ENCODE measurements at places on chromosomes 3 and 15. TPM values are rescaled to one million over a fixed set of nuclear protein-coding genes. Genes with fewer than 3 reads are reported as not detected.

GRCh38 chr3:155418407-155418806, 124.9 kb upstream of the STRIT1 start:
- no peak for ATAC-seq

- ATAC-seq: no peak
These were observed 492.2 kb downstream of the CNTN3 start for GRCh38 chr3:74122281-74122680.

DNA sequence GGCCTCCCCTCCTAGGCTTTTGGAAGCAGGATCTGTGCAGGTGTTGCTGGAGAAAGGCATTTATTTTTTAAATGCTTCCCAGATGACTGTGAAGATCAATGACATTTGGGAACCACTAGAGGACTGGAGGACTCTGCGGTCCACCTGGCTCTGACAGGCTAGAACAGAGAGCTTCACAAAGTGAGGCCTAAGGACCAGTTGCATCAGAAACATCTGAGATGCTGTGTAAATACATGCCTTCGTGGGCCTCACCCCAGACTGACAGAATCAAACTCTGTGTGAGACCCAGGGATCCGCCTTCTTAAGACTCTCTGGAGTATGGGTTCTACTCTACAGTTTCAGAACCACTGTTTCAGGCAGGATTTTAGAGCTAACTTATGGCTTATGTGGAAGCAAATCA, 105.0 kb upstream of the ICE2 start:
- peak; percentile 16 for ATAC-seq

DNA sequence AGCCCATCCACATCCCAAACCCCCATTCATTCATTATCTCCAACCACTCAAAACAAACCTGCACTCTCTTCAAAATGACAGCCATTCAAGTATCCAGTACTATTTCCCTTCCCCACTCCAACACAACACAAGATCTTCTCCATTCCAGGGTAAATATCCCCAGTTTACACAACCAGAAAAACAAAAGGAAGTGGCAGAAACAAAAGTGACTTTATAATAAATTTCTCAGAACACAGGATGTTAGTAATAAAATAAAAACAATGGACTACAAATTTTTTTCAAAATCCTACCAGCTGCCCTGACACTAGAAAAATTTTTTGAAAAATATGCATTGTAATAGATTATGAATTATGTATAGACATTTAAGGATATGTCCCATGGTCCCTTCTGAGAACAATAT, 14.2 kb downstream of the CPA3 start:
- ATAC-seq: no peak

- no peak for ATAC-seq
These were observed 24.8 kb downstream of the CACNA1D start for GRCh38 chr3:53519065-53519709.

GRCh38 chr3:20905210-20905805, 719.3 kb upstream of the SGO1 start:
- no peak for ATAC-seq

- no peak for ATAC-seq
These were observed 664.4 kb upstream of the CBLB start for GRCh38 chr3:106533093-106533787.

DNA sequence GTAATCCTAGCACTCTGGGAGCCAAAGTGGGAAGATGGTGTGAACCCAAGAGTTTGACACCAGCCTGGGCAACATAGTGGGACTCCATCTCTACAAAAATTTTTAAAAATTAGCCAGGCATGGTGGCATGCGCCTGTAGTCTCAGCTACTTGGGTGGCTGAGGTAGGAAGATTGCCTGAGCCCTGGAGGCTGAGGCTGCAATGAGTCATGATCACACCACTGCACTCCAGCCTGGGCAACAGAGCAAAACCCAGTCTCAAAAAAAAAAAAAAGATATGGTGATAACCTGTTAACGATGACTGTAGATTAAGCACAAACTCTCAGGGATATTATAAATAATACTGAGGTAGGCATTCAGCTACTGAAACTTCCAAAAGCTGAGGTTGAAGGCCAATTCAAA, 107.5 kb downstream of the SLC49A4 start:
- no peak for ATAC-seq

DNA sequence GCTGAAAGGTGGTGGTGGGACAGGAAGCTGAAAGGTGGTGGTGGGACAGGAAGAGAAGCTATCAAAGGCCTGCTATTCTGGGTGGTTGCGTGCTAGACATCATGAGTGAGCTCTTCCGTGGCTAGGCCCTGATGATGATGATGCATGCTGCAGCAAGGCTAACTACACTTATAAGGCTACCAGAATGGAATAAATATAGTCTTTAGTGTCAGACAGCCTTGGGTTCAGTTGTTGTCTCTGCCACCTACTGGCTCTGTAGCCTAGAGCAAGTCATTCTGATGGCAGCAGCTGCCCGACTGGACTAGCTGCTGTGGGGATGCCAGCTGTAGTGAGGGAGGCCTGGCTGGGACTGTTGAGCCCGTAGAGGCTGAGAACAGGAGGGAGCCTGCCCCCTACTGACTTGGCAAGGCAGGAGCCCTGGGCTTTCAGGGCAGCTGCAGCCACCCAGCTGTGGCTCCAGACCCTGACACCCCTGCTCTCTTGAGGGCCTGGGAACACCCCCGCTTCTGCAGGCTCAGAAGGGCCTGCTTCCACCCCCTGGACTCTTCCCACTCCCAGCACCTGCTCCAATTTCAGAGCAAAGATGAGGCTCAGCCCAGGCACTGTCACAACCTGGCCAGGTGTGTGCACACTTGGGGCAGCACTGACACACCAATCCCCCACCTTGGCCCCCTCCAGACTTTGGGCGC, 21.4 kb upstream of the ZBED2 start:
- peak; percentile 79 for ATAC-seq

DNA sequence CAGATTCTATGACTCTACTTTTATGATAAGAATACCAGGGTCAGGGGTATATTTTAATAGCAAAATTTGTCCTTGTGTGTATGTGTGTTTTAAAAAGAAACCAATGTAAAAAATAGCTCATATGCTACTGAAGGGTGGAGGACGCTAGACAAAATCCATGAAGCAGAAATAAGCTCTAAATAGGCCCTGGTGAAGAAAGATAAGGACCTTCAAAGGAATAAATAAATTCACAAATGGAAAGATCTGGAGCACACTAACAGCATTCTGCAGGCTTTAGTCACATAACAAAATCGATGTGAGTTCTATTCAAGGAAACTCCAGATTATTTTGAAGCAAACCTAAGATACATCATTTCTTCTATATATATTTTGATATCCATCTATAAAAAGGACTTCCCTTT, 27.2 kb upstream of the ATP11B start:
- no peak for ATAC-seq

GRCh38 chr3:94185753-94186152, 122.9 kb downstream of the NSUN3 start:
- no peak for ATAC-seq

DNA sequence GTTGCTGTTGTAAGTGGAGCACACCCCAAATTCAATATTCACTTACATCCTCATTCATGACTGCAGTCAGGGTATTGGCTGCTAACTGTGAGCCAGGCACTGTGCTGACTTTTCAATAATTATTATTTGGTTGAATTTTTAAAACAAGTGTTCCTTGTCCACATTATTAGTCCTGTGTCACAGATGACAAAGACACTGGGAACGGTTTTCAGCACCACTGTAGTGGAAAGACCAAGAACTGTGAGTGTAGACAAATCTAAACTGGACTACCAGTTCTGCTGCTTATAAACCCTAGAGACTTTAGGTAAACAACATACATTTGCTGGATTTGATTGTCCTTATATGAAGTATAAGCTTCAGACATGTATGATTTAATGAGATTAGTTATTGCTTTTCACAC, 197.7 kb upstream of the ROBO2 start:
- ATAC-seq: no peak

- no peak for ATAC-seq
These were observed 221.4 kb downstream of the NR1D2 start for GRCh38 chr3:24166515-24166914.

GRCh38 chr3:38967693-38967989, 84.1 kb downstream of the SCN11A start:
- ATAC-seq: no peak

DNA sequence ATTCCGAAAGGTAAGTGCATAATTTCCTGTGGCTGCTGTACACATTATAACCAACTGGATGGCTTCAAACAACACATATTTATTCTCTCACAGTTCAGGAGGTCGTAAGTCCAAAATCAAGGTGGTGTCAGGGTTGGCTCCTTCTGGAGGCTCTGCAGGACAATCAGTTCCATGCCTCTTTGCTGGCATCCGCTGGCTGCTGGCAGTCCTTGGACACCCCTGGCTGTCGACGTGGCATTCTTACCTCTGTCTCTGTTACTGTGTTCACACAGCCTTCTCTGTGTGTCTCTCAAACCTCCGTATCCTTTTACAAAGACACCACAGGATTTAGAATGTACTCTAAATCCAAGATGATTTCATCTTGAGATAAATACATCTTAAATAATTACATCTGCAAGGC, 398.8 kb upstream of the ATP10A start:
- ATAC-seq: no peak

DNA sequence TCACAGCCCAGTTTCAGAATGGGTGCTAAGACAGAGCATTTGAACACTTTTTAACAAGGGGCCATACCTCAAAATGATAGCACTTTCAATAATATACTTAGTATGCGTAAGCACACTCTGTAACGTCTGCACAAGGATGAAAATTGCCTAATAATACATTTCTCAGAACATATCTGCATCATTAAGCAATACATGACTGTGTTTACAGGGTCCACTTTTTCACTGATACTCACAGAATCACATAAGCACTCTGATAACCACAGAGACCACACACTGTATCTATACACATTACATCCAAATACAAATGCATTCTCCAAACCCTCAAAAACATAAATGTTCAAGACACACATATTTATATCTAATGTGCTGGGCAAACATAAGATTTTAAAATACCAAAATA, 79.8 kb downstream of the NR1I2 start:
- no peak for ATAC-seq

- no peak for ATAC-seq
These were observed 32.0 kb downstream of the ATG7 start for GRCh38 chr3:11304175-11304574.

GRCh38 chr3:46673151-46674030, 20.1 kb downstream of the ALS2CL start:
- ATAC-seq: no peak

DNA sequence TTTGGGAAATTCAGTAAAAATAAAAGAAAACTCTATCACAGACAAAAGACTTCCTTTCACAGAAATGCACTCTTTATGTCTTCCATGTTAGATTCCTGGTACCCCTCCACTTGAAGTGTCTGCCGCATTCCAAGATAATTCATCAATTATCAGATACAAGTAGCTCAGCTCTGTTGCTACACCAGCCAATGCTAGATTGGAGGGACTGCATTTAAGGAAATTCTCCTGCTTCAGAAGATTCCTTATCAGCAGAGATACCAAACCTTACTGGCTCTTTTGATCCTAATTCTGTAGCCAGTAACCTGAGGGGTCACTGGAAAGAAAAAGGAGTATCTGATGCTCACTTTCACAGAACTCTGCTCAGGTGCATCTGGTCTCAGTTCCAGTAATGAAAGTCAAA, 63.9 kb downstream of the TM4SF4 start:
- ATAC-seq: no peak

- ATAC-seq: no peak
These were observed 49.3 kb upstream of the TRPM1 start for GRCh38 chr15:31150732-31151231.

GRCh38 chr3:176928582-176928931, 268.7 kb downstream of the TBL1XR1 start:
- ATAC-seq: no peak

DNA sequence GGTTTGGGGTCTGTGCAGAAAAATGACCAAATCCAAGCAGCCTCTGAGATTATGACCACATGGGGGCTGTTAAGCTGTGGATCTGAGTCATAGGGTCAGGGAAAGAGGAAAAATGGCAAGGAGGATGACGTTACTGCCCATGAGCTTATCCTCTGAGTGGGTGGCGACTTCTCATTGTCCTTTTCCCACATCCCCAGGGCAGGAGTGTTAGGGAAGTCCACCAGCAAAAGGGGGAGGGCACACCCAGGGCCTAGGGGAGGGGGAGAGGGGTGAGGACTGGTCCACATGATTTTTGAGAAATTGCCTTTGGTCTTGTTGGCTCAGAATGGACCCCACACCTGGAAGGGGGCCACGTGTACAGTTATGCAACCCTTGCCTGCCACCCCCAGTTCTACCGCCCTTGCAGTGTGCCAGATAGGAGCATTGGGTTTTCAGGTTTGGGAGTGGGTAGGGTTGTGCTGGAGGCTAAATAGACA, 2.6 kb downstream of the CD276 start:
- ATAC-seq: no peak

GRCh38 chr3:112001526-112001925, 2.8 kb downstream of the TAGLN3 start:
- peak; percentile 55 for ATAC-seq

DNA sequence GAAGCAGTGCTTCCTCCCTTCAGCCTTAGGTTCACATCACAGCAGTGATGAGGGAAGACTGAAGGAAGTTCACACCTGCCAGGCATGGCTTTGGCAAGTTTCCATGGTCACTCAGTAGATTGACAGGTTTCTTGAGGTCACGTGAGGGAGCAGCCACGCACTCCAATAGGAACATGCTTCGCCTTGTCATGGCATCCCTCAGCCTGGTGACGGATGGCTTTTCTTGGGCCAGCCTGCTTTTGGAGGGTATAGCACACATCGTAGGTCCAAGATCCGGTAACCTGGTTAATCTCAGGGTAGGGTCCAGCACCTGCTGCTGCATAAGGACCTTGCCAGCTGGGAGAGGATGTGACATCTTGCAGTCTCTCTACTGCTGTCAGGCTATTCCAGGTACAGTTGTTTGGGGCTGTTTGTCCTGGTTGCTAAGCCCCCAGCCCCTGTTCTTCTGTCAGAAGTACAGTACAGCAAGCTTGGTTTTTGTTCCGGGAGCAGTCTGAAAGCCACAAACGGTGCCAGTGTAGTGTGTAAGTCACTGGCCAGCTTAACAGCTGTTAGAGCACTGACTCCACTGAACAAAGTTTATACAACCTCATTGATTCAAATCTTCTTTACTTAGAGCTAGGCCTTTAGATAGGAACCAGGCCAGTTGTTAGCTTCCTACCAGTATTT, 42.3 kb downstream of the PSMD6 start:
- ATAC-seq: no peak

DNA sequence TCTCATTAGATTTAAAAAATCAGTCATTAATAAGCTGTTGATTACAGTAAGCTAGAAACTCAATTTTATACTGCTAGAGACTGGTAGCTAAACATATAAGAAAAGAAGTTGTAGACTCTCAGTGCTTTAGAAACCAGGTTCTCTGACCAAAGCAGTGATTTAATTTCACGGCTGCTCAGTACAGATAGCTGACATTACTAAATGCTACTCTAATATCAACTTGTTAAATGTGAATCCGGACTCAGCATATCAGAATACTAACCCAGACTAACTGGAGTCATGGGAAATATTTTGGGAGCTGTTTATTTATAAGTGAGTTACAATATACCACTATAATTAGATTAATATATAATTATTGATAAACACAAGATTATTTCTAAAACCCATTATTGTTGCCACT, 80.4 kb downstream of the NEDD4 start:
- ATAC-seq: no peak

- no peak for ATAC-seq
These were observed 409.8 kb downstream of the TBL1XR1 start for GRCh38 chr3:176787506-176787905.

The TPRG1 gene
- 6.0 TPM for total RNA-seq

The THBS1 gene
- total RNA-seq: 0.66 TPM

The COL6A5 gene
- not detected for total RNA-seq

The CPNE4 gene
- total RNA-seq: not detected

The MLF1 gene
- 1.9 TPM for total RNA-seq

The CTXN2 gene
- total RNA-seq: 0.11 TPM

The FEM1B gene
- 35.1 TPM for total RNA-seq

The SH3GL3 gene
- total RNA-seq: 0.74 TPM

The APOD gene
- total RNA-seq: 4.2 TPM

The COL6A6 gene
- not detected for total RNA-seq

The LINGO1 gene
- not detected for total RNA-seq

The IL17RD gene
- total RNA-seq: 0.48 TPM

The FOXL2 gene
- total RNA-seq: not detected
